Adrenal gland (tissue), 19 donors: ENCODE measurements at places on chromosomes 4 and X. TPM values are rescaled to one million over a fixed set of nuclear protein-coding genes. Genes with fewer than 3 reads are reported as not detected.

Gene ANXA10
- not detected for total RNA-seq

Gene SULT1E1
- 39.5 TPM for total RNA-seq

Gene LRIT3
- total RNA-seq: 0.11 TPM

Gene WDR1
- 185 TPM for total RNA-seq

Gene CT45A5
- not detected for total RNA-seq

Gene ZBTB49
- total RNA-seq: 5.6 TPM

Gene MTNR1A
- total RNA-seq: not detected

Gene STAP1
- not detected for total RNA-seq

Gene MAGEB17
- total RNA-seq: not detected
